ENCODE measurements at places on chromosomes 5 and 9.

- DNase-seq = no peak
Observed at GRCh38 chr5:74310997-74311930, 329.3 kb downstream of the ENC1 start.

DNA sequence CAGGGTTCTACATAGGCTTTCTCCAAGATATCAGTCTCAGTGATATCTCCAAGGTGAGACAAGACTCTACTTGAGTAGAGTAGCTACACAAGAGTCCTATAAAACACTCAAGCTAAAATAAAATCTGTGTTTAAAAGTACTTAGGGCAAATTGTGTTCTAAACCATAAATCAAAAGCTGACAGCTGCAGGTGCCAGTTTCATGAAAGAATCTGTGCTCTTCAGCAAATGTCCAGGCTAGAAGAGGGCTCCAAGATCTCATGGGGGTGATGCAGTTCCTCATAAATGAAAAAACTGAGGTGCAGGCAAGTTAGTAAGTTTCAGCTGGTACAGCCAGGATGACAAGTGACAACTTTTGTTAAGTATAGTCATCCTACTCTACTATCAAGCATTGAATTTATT lies 142.8 kb upstream of the TNPO1 start:
- peak; percentile 21 for DNase-seq

DNA sequence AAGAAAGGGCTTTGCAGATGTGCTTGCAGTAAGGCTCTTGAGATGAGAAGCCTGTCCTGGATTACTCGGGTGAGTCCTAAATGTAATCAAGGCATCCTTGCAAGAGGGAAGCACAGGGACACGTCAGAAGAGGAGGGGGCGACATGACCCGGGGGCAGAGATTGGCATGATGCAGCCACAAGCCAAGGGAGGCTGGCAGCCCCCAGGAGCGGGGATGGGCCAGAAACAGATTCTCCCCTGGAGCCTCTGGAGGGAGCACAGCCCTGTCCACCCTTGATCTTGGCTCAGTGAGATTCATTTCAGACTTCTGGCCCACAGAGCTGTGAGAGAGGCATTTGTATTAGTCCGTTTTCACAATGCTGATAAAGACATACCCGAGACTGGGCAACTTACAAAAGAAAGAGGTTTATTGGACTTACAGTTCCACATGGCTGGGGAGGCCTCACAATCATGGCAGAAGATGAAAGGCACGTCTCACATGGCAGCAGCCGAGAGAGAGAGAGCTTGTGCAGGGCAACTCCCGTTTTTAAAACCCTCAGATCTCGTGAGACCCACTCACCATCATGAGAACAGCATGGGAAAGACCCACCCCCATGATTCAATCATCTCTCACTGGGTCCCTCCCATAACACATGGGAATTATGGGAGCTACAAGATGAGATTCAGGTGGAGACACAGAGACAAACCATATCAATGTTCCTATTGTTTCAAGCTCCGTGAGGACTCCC lies 76.1 kb downstream of the ADAMTS2 start:
- DNase-seq = no peak

DNA sequence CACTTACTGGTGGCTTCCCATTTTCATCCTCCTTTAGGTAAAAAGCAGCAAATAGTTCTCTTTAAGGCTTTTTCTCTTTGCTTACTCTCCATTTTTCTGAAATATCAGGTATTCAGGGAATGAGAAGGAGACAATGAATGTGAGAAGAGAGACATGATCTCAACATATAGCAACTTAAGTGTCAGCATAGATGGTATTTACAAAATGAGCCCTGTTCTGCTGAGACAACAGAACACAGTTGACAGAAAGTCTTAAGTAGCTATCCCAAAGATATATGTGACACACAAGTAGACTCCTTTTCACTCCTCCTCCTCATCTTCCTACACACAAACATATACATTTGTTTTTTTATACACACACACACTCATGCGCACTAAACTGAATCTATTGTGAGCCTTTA lies 649.3 kb upstream of the WWC1 start:
- DNase-seq = no peak

- no peak for DNase-seq
Observed at GRCh38 chr5:157369507-157369906, 90.5 kb upstream of the NIPAL4 start.

DNA sequence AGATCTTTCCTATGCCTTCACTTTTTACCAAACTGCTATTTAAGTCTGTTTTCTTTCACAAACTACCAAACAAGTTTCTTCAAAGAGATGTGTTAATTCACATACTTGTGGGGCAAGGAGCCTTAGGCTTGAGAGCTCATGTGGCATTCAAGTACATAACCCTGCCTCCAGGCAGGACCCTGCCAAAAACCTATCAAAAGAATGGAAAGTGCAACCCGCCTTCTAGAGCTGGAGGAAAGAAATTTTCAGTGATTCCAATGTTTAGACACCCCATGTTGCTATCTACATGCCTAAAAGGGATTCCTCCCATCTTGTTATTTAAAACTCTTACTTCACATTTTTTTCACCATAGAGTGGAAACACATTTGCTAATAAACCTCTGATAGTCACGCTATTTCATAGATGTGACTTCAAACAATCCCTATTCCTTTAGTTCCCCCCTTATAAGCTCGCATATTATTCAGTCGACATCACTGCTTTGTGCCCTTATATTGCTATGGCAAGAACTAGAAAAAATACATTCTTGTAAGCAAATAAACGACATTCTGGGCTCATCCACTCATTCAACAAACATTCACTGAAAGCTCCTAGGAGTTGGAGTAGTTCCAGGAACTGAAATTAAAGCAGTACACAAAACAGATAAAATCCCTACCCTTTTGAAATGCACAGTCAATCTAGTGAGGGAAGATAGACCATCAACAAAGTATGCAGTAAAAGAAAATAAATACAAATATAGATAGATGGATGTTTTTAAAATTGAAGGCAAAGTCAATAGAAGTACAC lies 518.1 kb downstream of the ELAVL2 start:
- DNase-seq = no peak

DNA sequence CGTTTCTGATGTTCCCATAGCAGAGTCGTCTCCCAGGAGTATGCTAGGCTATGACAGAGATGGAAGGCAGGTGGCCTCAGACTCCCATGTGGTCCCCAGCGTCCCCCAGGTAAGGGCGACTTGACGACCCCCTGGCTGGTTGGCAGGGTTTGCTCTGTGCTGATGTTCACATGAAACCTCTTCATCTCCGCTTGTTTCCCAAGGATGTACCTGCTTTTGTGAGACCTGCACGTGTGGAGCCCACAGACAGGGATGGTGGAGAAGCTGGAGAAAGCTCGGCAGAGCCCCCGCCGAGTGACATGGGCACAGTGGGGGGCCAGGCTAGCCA lies 108.3 kb downstream of the WNK2 start:
- no peak for DNase-seq

- no peak for DNase-seq
Observed at GRCh38 chr9:134408389-134408788, 82.1 kb downstream of the RXRA start.

DNA sequence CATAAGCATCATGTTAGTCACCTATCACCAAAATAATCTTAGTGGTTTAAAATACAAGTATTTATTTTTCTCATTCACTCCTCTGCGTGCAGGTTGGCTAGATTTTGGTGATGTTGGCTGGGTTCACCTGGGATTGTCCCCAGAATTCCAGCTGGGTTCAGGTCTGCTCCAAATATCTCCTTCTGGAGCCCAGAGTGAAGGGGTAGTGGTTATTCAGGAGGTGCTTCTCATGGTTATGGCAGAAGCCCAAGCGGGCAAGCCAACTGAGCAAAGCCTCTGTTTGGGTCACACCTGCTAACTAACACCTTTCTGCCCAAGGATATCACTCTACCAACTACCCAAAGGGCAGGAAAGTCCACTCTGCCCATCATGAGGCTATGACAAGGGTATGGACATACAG lies 4.7 kb upstream of the SLC25A46 start:
- no peak for DNase-seq

GRCh38 chr5:171426680-171427079 lies 7.2 kb downstream of the FGF18 start:
- no peak for DNase-seq

DNA sequence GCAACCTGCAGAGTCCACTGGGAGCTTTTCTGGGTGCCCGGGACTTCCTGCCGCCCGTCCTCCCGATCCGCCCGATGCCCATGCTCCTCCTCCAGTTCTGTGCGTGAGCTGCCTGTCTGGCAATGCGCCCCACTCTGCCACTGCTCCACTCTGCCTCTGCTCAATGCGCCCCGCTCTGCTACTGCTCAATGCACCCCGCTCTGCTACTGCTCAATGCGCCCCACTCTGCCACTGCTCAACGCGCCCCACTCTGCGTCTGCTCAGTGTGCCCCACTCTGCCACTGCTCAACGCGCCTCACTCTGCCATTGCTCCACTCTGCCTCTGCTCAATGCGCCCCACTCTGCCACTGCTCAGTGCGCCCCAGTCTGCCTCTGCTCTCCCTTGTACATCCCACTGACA lies 436.0 kb downstream of the NR2F1-AS1 start:
- no peak for DNase-seq

DNA sequence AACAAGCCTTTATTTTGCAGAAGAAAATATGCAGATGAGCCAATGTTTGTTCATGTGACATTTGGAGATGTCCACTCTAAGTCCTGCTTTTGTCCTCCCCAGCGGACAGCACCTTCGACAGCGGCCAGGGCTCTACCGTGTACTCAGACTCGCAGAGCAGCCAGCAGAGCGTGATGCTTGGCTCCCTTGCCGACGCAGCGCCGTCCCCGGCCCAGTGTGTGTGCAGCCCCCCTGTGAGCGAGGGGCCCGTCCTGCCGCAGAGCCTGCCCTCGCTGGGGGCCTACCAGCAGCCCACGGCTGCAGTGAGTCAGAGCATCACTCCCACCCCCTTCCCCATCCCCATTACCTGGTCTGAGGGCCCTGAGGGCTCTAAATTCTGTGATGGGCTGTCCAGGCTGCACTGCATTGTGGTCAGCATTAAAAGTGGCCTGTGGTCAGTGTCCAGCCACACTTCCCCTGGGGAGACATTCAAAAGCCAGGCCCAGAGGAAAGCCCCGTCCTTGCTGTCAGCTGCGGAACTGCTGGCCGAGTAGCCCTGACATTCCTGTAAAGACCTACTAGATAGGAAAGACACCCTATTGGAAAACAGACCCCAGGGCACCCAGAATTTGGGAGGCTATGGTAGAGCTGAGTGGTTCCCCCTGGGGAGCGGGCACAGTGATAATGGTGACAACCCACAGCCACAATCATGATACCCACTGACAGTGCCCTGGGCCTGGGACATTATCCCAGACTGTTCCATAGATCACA lies 69.0 kb downstream of the WNK2 start:
- no peak for DNase-seq

GRCh38 chr9:113650207-113651131 lies 186.9 kb downstream of the RGS3 start:
- peak; percentile 80 for DNase-seq

DNA sequence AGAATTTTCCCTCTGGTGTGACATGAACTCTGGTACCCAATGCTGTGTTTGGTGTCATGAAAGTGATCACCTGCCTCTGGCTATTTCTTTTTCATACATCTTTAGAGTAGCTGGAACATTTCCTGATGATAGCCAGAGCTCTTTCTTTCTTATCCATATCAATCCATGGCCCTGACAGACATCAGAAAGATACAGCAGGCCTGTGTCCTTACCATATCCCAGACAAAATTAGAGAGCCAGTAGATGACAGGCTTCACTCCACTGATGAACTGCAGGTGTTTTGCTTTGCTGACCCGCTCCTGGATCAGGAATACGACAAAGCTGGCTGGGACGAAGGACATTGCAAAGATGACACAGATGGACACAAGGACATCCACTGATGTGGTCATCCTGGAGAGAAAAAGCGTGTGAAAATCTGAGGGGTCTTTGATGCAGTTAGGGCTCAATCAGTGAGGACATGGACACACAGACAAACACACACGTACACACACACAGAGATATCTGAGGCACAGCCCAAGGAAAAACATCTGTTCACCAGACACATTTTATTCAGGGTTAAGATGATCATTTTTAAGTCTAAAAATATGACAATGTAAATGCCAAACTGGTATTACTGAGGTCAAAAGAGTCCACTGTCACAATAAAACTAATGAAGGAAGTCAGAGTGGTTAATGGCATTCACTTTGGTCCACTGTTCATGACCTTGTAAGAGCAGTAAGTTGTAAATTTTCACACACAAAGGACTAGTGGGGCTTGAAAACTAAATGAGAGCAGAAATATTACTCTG lies 34.5 kb downstream of the NIPSNAP3B start:
- no peak for DNase-seq

GRCh38 chr5:180830253-180831138 lies 27.9 kb upstream of the MGAT1 start:
- peak; percentile 42 for DNase-seq

DNA sequence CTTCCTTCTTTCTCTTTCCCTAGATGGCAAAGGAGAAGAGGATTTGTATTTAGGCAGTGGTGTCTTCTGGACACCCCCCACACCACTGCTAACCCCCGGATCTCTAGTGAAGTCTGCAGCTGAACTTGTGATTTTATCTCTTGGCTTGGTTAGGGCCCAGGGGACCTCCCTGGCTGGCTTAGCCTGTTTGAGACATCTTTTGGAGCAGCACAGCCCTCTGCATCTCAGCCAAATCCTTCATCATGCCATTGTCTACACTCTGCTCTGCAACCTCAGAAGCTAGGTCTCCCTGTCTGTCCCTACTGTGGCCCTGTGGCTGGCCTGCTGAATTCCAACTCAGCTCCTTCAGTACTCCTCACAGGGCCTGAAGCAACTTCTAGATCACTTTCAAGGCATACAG lies 81.7 kb downstream of the MUSK start:
- no peak for DNase-seq

DNA sequence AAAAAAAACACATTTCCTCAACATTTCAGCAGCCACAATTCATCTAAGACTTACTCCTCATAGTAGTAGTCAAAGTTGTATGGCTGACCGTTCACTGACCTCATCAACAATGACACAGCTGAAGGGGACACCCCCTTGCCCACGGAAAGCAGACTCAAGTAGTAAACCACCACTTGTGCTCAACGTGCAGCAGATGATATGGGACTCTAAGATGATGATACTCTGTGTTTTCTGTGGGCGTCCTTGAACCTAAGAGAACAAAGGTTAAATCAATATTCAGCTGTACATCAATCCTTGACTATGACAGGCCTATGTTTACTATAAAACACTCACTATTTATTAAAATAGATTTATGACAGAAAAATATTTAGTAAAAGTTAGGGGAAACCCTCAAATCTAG lies 71.6 kb downstream of the SETX start:
- DNase-seq = no peak

DNA sequence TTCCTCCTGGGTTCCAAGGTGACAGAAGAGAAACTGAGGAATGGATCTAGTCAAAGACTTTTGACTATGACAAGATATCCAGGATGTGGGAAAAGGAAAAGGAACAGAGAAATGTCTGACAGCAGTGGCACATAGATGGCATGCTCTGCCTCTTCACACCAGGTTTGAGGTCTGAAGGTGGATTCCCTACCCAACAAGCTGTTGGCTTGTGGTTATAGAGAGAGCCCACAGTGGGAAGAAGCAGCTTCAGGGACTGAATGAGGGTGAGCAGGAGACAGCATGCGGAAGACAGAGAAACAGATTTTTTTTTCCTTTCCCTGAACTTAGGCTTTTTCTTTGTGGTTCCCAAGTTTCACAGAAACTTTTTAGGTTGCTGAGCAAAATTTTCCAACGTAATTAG lies 20.6 kb downstream of the IFNW1 start:
- DNase-seq = no peak

GRCh38 chr5:52690236-52690768 lies 97.4 kb upstream of the ITGA1 start:
- DNase-seq = no peak
